ENCODE measurements at places on chromosomes 16 and 17.

DNA sequence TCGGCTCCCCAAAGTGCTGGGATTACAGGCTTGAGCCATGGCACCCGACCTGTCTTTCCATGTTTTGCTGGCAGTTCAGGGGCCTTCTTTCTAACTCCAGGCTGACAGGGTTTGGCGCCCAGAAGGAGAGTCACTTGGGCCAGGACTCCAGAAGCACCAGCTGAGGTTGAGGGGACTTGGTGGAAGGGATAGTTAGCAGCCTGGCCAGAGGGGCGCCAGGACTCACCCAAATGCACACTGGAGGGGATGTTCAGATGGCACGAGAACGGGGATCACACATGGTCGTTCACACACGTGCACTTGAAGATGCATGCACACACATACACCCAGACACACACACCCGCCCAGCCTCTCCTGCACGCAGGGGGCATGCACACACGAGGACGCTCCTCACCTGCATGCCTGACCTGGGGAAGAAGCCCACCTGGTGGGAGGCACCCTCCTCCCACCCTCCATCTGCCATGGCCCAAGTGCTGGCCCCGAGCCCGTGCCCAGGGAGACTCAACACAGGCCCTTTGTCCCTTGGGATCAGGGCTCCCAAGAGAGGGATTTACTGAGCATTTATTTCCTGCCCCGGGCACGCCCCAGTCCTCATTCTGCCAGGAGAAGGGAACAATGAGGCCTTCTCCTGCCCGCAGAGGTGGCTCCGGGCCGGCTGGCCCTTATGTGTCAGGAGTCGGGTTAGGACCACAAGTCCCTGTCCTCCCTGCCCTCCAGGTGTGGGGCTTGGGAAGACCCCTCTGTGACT lies 2.3 kb upstream of the PRSS21 start:
- DNase-seq, result no peak

GRCh38 chr16:70254965-70255286 lies 3.2 kb upstream of the EXOSC6 start:
- DNase-seq, result no peak

DNA sequence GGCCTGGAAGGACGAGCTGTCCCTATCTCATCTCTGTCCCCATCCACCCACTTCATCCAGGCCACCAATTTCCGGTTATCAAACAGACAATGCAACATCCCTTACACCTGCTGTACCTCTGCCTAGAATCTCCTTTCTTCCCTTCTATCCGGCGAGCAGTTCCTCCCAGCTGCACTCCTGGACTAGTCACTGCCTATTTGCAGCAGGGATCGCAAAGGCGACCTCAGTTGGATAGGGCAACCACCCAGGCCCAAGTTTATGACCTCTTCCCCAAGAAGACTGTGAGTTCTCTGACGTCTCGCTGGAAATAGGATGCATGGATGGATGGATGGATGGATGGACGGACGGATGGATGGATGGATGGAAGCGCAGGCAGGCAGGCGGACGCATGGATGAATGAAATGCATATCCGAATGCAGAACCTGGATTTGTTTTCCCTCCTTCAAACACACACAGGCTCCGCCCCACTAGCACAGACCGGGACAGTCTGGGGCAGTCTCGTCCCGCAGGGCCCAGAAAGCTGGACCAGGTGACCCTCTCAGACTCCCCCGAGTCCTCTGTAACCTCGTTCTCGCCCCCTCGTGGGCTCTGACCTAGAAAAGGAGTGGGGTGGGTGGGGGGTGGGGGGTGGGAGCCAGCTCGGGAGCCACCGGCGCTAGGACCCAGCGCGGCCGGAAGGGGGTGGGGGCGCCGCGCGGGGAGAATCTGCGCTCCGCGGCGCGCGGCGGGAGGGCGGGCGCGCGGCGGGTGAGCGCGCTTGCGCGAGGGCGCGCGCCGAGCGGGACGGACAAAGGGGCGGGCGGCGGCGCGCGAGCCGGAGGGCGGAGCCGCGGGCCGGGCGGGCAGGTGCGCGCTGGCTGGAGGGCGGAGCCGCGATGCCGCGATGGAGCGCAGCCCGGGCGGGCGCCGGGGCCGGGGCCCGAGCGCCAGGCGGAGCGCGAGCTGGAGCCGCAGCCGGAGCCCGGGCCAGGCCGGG lies at the start of gene SBK1:
TSS of gene SBK1 (plus strand) at position 875 of the 976 bp plus-strand sequence. CDS start 24,867 bp downstream, outside the sequence.
- peak; percentile 28 for DNase-seq

DNA sequence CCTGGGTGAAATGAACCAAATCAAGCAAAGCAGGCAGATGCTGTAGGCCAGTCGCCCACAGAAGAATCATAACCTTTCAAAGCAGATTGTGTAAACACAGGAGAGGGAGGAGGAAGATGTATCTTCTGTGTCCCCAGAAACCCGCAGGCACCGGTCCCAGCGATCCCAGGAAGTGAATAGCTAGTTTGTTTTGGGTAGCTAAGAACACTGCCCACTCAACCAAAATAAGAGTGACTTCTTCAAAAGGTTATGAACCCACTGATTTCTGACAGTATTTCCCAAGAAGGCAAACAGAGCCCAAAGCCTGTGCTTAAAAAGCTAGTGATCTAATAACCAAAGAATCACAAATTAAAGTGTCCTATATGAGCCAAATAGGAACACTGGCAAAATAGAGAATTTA lies 67.8 kb downstream of the GRIN2A start:
- DNase-seq, result no peak

GRCh38 chr17:957856-958421 lies 21.6 kb downstream of the NXN start:
- no peak for DNase-seq

DNA sequence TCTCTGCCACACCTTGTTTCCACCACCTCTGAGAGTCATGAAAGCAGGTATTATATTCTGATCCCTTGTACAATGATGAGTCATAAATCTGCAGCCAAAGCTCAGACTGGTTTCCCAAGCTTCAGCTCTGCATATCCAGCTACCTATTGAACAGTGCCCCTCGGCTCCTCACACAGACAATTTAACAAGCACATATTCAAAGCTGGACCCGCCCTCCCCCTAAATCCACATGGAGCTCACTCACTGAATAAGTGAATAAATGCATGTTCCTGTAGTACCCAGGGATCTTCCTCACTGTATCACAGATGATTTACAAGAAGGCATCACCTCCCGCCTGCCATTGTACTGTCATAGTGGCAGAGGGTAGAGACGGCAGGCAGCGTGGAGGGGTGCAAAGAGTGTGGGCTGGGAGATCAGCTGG lies 516.4 kb downstream of the GRIN2A start:
- no peak for DNase-seq

GRCh38 chr16:79794941-79795340 lies 194.4 kb upstream of the MAF start:
- no peak for DNase-seq

DNA sequence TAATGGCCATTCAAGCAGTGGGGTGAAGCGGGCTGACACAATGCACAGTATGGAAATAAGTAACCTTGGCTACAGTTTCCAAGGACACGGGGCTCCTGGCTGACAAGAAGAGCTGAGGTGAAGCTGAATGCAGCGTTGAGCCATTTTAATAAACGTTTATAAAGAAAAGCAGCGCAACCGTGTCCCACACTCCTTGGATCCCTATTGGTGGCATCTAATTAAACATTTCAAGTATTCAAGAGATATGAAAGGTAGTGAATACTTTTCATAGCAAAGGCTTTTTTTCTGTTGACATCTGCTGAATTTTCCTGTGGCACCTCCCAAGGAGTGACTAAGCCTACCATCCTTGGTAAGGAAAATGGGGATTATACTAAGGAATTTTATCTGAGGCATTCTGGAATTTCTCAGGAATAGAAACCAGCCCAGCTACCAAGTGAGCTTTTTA lies 26.5 kb downstream of the DUSP14 start:
- DNase-seq, result no peak

DNA sequence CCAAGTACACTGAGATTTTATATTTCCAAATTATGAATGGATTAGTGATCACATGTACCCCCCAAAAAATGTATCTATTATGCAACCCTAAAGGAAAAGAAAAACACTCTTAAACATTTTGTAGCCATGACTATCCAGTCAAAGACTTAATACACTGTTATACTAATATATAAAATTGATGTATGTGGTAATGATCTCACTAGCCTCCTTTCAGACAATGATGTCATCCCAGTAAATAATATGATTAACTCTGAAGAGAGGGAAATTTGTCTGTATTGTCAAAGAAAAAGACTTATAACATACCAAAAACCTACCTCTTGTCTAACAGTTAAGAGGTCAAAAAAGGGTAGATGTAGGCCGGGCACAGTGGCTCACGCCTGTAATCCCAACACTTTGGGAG lies 80.7 kb downstream of the USP32 start:
- DNase-seq, result no peak

GRCh38 chr17:27380551-27380950 lies 75.7 kb upstream of the KSR1 start:
- DNase-seq, result no peak

DNA sequence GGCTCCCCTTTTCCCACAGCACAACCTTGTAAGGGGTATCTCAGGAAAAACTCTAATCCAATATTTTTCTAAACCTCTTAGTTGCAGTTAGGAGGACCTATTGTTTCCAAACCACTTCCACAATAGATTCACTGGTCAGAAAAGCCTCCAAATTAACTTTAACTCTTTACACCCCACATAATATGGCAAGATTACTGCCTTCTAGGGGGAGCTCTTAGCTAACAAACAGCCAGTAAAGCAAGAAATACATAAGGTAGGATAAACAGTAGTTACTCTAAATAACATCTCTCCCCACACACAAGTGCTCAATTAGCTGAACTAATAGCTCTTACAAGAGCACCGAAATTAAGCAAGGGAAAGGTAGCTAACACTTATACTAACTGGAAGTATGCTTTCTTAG lies 192.1 kb upstream of the KIF2B start:
- DNase-seq, result no peak

DNA sequence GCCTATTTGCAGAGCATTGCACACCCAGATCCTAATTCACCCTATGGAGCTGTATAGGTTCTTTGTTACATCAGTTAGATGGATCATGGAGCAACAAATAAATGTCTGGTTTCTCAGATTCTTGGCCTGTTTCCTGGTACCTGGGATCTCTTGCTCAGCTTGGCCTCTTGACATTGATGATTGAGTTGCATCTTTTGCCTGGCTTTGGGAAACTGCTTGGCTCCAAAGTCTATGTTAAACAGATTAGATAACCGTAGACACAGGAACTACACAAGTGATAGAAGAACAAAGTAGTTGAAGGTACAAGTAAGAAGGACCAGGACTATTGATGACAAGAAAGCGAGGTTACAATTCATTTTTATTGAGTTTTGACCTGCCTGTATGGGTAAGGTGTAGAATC lies 77.3 kb downstream of the TMEM100 start:
- DNase-seq, result no peak

- no peak for DNase-seq
Observed at GRCh38 chr17:13240851-13241250, 223.0 kb upstream of the ELAC2 start.

DNA sequence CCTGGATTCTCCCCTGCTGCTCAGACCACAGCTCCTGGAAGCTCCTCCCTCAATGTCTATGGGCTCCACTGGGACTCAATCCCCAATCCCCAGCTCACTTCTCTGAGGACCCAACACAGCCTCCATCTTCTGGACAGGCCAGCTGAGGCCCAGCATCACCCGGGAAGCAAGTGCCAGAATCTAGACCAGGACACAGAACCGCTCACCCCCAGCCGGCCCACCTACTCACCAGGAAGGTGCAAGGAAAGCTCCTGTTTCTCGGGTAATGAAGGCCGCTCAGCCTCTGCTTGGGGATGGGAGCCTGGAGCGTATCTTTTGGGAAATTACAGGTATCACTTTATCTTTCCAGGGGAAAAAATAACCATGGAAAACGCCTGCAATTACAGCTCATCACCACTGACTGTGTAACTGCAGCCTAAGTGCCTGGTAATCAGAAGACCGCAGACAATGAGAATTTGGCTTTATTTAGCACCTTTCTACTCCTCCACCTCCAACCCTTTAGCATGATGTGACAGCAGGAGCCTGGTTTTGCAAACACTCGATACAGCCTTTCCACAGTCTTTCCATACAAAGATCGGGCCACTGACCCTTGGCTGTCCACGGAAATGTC lies 49.6 kb upstream of the RPL38 start:
- no peak for DNase-seq

DNA sequence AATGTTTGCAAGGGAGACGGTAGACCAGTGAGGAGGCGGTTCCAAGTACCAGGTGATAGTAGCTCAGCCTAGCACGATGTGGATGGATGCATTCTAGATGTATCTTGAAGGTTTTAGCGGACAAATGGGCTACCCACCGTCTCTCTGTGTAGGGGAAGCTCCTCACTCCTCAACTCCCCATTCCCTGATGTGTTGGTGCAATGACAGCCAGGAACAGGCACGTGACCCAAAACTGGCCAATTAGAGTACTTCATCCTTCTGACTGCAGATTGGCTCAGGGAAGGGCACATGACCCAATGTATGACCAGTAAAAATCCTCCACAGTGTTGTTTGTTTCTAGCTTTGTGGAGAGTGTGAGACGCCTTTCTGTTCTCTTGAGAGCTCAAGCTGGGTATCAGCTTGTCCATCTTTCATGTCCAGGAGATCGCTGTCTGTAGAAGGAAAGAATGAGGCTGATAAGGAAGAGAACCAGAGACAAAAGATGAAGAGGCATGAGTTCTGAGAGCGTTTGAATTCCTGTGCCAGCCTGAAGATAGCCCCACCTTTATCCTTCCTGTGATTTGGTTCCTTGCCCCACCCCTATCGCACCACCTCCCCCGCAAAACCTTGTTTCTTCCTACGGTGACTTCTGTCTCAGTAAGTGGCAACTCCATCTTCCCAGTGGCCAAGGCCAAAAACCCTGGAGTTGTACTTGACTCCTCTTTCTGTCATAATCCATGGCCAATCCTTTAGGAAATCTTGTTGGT lies 2.3 kb upstream of the BORCS6 start:
- no peak for DNase-seq

- DNase-seq, result no peak
Observed at GRCh38 chr17:45146890-45147580, 1.2 kb upstream of the HEXIM1 start.

GRCh38 chr17:17798573-17799255 lies 38.1 kb downstream of the SREBF1 start:
- no peak for DNase-seq

GRCh38 chr16:27242868-27243590 lies 25.5 kb downstream of the NSMCE1 start:
- DNase-seq, result no peak

DNA sequence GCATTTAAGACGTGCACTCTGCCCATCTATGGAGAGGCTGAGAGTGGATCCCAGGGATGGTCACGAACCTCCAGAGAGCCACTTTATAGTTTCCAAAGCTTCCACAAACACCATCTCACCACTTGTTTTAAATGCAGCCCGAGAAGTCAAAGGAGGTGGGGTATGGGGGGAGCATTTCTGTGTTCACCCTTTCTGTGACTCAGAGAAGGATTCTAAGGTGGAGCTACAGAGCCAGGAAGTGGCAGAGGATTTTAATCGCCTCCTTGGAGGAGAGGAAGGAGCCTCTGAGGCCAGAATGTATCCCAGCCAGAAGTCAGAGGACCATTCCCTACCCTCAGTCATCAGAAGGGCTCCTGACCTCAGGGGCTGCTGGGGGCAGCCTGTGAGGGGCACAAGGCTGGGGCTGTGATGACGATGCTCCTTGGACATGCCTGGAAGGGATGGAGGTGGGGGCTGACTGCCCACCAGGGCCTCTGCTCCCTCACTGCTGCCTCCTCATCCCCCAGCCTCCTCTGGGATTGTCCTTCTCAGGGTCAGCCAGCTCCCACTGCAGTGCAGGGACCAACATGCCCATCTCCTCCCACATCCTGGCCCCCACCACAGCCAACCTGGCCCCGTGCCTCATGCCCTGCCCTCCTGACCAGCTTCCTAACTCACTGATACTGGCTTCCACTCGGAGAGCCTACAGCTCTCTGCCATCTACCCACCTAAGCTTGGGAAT lies 2.8 kb downstream of the XYLT2 start:
- no peak for DNase-seq

GRCh38 chr17:40340880-40341807 lies 23.4 kb downstream of the GJD3 start:
- DNase-seq, result no peak

- no peak for DNase-seq
Observed at GRCh38 chr17:37182786-37183465, 192.9 kb upstream of the C17orf78 start.
